ENCODE measurements at places on chromosomes 12 and 14. TPM values are rescaled to one million over a fixed set of nuclear protein-coding genes. Genes with fewer than 3 reads are reported as not detected.

SLC2A14 gene
- total RNA-seq: not detected

TAS2R31 gene
- 2.9 TPM for total RNA-seq

SVOP gene
- not detected for total RNA-seq

RNASE7 gene
- not detected for total RNA-seq

NRXN3 gene
- 0.92 TPM for total RNA-seq

MLF2 gene
- 186 TPM for total RNA-seq

RPL10L gene
- not detected for total RNA-seq

DNA sequence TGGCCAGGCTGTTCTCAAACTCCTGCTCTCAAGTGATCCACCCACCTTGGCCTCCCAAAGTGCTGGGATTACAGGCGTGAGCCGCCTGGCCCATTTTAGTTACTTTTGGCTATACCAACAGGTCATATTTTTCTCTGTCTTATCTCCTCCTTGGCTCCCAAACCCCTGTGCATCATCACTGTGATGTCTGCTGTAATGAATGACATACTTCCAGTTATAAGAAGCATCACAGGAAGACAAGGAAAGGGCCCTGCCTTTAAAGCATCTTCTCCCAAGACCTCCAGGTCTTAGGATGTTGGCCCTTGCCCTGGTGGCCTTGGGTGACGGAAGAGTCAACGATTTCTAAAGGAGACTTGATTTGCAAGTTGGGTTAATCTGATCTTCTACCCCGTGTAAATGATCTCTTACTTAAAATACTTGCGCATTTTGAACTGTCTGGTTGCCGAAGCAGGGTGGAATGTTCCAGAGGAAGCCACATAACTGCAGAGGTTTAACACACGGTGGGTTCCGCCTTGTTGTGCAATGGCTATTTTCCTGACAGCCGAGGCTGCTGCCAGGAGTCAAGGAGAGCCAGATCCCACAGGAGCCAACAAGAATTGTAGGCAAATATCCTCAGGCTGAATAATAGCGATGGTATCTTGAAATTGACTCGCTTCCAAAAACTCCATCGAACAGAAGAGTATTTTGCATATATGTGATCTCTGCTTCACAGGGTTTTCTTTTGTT is 55.7 kb upstream of the PLXNC1 start:
- DNase-seq: no peak

DNA sequence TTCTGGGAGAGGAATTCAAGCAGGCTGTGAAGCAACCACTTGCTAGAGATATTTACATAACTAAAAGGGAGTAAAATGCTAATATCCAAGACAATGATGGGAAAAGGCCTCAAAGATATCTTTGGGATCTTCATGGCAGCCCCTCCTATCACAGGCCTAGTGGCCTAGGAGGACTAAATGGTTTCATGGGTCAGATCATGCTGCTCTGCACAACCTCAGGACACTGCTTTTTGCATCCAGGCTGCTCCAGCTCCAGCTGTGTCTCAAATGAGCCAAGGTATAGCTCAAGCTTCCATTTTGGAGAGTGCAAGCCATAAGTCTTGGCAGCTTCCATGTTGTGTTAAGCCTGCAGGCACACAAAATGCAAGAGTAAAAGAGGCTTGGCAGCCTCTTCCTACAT is 195.6 kb upstream of the SSTR1 start:
- DNase-seq: no peak

DNA sequence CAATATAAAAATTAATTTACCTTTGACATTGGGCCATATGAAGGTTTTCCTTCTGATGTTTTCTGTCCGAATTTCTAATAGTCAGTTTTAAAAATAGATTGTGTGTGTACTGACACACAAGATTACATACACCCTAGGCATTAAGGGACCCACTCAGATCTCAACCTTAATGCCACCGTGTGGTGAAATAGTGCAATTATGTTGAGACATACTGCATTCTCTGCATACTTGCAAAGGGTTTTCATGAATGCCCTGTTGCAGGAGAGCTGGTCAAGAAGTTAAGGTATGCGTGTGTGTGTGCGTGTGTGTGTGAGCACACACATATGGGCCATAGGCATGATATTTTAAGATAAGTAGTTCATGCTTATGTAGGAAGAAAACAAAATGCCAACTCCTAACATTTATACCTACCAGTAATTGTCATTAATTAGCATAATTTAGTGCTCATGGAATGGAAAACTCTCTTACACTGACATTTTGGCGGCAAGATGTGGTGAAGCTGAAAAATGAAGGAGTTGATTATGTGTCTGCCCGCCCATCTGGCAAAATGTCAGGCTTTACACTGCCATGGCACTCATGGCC is 58.8 kb downstream of the PIK3C2G start:
- DNase-seq: peak; percentile 4

GRCh38 chr12:123772074-123772473 is 10.0 kb downstream of the DNAH10 start:
- DNase-seq: no peak

DNA sequence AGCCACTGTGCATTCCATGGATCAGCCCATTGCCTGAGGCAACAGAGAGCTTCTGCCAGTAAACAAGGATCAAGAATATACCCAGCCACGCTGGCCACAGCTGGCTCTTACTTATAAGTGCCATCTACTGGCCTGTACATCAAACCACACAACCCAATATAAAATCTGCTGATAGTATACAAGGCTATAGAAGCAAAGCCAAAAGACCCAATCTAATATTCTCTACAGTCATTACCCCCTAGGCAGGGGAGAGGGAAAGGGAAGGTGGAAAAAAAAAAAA is 4.4 kb upstream of the FAM186B start:
- DNase-seq: no peak

DNA sequence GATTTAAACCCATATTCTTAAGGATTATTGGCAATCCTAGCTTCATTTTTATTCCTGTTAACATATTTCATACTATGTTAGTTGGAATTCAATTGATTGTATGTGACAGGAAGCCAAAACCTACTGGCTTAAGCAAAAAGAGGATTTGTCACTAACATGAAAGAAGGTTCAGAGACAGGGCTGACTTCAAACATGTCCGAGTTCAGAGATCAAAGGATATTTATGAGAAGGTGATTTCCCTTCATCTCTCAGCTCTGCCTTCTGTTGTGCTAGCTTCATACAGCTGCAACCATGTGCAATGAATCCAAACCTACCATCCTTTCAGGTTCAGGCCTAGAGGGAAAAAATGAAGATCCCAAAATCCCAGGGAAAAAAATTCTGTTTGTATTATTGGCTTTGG is 349.7 kb downstream of the ATP23 start:
- no peak for DNase-seq

DNA sequence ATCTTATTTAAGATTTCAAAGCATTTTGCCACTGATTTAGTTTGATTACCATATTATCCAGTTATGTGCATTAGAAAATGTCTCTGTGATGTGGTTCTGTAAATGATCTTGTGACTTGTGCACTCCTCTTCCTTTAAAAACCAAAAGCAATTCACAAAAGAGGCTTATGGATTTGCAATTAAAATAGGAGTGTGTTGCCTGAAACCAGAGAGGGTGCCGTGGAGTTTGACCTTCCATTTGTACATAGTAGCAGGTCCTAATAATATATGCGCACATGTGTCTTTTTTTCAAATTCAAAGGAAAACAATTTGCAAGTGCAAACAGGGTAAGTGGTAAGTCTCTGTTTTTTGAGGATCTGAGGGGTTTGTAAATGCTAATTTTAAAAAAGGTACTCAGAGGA is 470.9 kb downstream of the VRK1 start:
- no peak for DNase-seq

- no peak for DNase-seq
Measured at GRCh38 chr12:42673535-42673934, 84.0 kb upstream of the PRICKLE1 start.

GRCh38 chr12:18919871-18920511 is 182.1 kb downstream of the CAPZA3 start:
- no peak for DNase-seq

- no peak for DNase-seq
Measured at GRCh38 chr12:77946541-77947061, 115.9 kb downstream of the NAV3 start.

- DNase-seq: no peak
Measured at GRCh38 chr14:36396798-36397197, 76.4 kb upstream of the MBIP start.

GRCh38 chr12:66409195-66409871 is 107.0 kb downstream of the HELB start:
- DNase-seq: peak; percentile 22

DNA sequence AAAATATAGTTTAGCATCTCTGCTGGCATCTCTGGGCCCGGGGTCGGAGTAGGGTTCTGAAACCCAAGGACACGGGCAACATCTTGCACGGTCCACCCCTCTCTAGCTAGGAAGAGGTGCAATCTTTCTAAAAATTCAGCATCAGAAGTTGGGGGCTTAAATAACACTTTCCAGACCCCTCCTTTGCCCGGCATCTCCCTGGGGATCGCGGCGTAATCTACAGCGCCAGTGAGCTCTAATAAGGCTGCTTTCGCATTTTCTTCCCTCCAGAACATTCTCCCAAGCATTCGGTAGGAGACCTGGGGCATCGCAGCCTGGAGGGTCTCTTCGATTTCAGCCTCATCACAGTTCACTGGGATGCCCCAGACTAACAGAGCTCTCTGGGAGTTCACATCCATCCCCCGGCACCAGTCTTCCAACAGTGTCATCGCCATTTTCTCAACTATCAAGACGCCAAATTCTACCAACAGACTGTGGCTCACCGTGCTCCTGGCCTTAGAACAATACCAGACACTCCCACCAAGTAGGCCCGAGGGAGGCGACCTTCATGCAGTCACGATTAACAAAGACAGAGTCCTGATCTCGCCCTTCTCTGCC is 880 bp downstream of the PNMA1 start:
- no peak for DNase-seq

GRCh38 chr12:100875771-100876170 is 81.2 kb downstream of the ANO4 start:
- no peak for DNase-seq

GRCh38 chr12:101779626-101780025 is 40.4 kb upstream of the SYCP3 start:
- no peak for DNase-seq

DNA sequence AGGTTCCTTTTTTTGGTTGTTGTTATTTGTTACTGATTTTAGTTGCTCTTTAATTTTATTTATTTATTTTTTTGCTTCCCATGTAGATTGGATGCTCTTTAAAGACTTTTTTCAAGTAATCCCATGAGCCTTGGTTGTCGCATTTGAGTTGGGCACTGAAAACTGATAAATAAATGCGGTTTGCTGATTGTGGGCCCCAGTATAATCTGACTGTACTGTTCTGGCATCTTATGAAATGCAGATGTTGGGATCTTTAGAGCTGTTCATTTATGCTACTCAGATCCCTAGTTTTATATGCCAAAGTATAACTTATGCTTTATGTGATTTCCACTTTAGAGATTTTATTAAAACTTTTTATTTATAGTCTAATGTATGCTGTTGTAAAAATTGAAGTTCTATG is 33.3 kb downstream of the WNK1 start:
- no peak for DNase-seq

DNA sequence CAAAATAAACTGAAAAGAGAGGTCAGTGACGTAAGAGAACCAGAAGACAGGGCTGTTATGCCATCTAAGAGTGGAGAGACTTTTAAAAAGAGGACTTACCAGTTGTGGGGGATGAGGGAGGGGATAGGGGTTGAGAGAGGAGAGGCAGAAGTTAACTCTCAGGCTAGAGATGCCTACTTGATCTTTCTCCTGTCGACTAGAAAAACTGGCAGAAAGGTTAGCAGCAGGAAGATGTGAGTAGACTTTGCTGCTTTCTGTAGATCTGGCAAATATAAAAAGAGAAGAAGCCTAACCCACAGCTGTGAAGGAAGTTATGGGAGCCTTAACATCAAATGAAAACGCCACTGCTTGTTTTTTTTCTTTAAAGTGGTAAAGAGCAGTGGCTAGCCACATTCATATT is 10.7 kb downstream of the CREBL2 start:
- no peak for DNase-seq

GRCh38 chr14:87052646-87053225 is 940.2 kb downstream of the GALC start:
- no peak for DNase-seq

DNA sequence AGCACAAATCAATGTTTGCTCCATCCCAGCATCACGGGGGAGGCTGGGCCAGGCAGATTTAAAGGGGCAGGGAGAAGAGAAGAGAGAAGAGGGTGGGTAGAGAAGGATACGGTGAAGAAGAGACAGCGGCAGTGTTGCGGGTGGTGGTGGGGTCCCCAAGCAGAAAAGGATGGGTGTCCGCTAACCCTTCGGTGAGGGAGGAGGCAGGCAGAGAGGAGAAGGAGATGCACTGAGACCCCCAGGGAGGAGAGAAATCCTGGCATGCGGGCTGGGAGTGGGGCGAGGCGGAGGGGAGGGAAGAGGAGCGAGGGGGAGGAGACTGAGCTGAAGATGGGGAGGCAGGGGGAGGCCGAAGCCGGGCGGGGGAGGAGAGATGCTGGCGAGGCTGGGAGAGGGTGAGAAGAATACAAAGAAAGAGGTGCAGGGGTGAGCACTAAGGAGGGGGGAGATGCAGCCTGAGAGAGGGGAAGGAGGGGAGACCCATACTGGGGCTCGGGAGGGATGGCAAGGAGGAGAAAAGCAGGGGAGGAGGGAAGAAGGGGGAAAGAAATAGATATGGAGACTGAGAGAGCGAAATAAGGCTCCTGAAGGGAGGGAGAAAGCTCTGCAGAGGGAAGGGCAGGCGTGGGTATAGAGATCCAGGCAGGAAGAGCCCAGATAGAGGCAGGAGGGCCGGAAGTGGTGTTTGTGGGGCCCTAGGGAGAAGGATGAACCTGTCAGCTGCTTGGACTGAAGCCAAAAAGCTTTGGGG is at the start of gene JPH4:
Gene JPH4, minus strand, starts transcription at position 231 of the 751 bp plus-strand sequence. CDS start 1,337 bp downstream, outside the sequence.
- DNase-seq: no peak

GRCh38 chr12:98437806-98438595 is 77.4 kb upstream of the TMPO start:
- DNase-seq: no peak
